Esophagus mucosa (tissue), 1 donor: ENCODE measurements at places on chromosomes 12 and 14. TPM values are rescaled to one million over a fixed set of nuclear protein-coding genes. Genes with fewer than 3 reads are reported as not detected.

DNA sequence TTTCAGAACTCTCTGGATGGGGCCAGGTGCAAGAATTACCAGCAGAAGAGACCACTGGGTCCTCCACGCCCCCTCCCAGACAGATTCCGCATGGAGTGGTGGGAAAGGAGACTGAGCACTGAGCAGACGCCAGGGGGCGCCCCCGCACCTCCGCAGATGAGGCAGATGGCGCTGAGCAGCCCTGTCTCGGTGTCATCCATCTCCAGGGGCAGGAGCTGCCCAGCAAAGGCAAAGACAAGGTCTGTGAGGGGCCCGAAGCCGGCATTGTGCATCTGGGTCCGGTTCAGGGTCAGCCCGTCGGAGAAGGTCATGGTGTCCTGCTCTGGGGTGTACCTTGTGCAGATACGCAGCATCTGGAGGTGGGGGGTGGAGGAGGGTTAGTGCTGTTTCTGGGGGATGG lies 6.3 kb upstream of the ITGB7 start:
- ATAC-seq: peak; percentile 38

- no peak for ATAC-seq
Measured at GRCh38 chr12:109711596-109712461, 1.8 kb upstream of the FAM222A start.

- no peak for ATAC-seq
Measured at GRCh38 chr12:107468182-107468581, 217.4 kb upstream of the PWP1 start.

DNA sequence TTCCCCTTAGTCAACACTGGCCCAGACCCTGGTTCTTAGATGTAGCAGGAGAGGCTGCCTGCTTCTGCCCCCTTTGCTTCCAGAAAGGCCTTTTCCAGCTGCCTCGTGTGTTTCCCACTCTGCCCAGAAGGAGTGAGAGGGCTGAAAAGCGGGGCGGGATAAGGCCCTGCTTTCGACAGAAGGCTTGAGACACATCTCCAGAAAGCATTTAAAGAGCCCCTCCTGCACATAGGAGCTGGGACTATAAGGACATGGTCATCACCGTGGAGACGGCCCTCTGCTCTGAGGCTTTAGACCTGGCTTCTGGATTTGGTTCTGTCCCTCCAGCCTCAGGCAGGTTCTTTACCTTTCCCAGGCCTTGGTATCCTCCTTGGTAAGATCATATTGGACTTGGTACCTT lies 11.9 kb downstream of the CALM1 start:
- peak; percentile 15 for ATAC-seq

Gene OTOGL
- total RNA-seq: 0.04 TPM

Gene TAS2R7
- not detected for total RNA-seq

DNA sequence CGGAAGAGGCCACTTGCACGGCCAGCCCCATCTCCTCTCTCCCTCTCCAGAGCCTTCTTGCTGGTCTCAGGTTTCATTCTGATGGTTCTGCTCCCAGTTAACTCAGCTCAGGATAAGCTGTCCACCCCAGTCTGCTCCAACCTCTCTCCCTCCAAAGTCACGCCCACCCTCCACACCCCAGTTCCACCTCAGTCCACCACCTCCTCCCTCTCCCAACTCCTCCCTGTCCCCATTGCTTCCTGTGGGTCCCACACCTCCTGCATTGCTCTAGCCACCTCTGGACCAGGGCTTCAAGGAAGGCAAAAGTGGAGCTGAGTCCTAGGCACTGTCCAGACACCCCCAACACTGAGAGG lies 13.1 kb downstream of the KRT71 start:
- no peak for ATAC-seq

DNA sequence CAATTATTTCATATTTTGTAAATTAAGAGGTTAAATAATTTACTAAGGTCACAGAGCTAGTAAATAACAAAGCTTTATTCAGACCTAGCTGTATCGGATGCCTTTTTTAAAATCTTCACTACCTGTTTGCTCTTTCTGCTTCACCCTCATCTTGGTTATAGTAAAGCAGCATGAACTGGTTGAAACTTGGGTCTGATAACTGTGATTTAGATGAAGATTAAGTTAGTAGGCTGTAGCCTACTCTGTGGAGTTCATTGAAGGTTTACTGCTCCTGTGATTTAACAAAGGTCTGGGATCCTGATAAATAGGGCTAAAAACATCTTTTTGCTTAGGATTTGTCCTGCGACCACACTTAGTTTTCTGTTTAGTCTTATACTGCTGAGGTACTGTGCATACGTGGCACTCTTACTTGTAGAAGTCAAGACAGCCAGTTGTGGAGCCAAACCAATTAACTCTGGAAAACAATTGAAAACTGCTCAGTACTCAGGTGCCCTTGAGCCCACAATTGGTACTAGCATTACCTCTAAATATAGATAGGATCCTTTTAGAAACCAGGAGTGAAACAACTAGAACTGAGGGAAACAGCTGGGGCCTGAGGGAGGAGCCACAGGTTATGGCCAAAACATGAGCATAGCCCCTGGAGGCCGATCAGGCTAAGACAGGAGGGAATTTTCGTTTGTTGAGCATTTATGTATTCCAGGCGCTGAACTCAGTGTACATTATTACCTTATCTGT lies 2.3 kb downstream of the SPATS2 start:
- ATAC-seq: no peak

Gene ASPG
- 59.2 TPM for total RNA-seq

Gene ZDHHC22
- not detected for total RNA-seq

Gene RGS6
- total RNA-seq: 0.52 TPM

Gene REP15
- total RNA-seq: 0.40 TPM

GRCh38 chr14:101499513-101499912 lies 61.8 kb upstream of the DIO3 start:
- no peak for ATAC-seq

DNA sequence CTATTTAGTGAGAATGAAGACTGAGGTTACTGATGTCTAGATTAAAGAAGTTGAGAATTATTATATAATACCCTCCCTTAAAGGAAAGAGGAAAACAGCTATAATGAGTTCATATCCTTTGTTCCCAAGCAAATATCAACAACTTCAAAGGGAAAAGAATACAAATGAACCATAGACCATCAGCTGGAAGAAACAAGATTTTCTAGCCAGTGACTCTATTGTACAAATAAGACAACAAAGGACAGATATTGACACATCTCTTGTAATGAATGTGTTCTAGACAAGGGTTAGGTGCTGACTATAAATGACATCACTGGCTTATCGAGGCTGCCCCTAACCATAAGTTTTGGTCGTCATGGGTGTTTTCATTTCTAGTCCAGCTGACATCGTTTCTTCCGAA lies 48.2 kb downstream of the SLC38A4 start:
- no peak for ATAC-seq

Gene RPL36AL
- 129 TPM for total RNA-seq

DNA sequence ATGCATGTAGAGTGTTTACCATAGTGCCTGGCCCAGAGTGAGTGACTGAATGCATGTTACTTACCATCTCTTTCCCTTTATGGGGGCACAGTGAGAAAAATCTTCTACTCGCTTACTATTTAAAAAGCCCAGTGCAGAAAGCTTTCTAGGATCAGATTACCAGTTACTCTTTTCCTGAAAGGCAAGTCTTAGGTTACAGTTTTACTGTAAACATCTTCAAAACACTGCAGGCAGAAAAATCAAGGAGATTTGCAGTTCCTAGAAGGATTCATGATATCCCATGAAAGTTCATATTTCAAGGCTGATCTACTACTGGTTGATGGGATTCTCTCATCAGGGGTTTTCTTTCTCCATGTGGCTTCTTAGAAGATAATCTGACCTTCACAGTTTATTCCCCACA lies 29.3 kb upstream of the DAAM1 start:
- no peak for ATAC-seq

- ATAC-seq: no peak
Measured at GRCh38 chr12:65368055-65368454, 89.6 kb downstream of the MSRB3 start.

Gene TRHDE
- total RNA-seq: 0.08 TPM

DNA sequence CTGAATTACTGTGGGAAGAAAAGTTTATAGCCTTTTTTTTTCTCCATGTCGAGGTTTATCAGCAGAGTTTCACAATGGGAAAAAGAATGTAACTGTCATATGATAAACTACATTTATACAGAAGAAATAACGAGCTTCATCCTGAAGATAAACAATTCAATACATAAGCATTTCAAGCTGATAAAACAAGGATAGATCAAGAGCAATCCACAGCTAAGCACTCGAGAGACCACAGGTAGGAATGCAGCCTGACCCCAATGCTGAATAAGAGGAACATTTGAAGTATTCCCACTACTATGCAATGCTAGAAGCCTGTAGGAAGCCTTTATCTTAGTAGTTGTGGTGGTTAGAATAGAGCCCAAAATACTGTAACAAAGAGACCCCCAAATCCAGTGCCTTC lies 32.6 kb upstream of the DAAM1 start:
- no peak for ATAC-seq

DNA sequence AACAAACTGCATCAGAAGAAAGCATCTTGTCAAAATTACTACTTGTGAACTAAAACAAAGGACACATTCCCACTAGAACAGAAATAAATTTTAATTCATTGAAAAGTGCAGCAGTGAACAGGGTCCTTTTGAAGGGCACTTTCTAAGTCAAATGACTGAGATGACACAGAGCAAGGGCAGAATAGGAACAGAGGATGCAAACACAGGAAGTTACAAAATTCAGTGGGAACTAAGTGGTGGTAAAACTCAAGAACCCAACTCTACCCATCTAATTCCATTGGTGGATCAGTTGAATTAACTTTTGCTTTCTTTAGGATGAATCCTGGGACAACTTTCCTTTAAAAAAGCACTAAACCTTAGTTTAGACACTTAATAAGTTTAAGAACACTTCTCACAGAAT lies 45.8 kb downstream of the GNS start:
- ATAC-seq: no peak

DNA sequence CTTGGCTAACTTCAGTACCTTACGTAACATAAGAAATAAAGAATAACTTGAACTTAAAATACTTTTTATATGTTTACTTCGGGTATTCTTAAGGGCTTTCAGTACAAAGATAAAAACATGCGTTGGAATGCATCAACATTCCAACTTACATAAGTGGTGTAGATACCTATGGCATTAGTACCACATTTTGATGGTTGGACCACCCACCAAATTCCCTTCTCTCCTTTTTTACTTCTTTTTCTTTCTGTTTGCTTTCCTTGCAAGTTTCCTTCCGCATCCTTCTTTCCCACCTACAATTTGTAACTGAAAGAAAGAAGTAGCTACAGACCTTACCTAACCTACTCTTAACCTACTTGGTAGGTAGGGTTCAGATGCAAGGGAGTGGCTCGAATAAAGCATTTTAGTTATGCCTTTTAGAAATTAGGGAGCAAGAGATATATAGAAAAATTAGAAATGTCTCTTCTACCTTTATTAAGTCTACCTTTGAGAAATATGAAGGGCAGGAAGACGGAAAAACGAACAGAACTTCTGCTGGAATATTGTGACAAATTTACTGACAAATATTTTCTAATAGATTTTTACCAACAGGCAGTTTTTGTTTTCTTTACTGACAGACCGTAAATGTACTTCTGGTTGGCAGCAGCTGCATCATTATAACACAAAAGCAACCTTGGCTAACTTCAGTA lies 2.1 kb upstream of the ARHGAP5 start:
- no peak for ATAC-seq

GRCh38 chr14:24441904-24442239 lies 704 bp downstream of the SDR39U1 start:
- ATAC-seq: peak; percentile 24

GRCh38 chr12:29698756-29699155 lies 85.0 kb downstream of the TMTC1 start:
- no peak for ATAC-seq

DNA sequence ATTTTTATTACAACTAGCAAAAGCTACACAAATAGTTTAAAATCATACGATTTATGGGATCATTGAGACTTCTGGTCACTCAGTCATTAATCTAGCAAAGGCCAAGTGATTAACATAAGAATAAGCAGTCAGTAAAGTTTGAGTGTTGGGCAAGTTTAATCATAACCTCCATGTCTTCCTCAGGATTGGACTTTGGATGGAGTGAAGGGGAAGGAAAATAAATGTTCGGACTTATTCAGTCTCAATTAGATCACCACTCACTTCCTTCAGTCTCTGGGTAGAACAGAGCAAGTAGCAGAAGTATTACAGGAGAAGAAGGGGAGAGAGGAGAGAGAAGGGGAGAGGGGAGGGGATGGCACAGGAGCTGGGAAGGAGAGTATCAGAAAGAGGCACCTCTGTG lies 31.4 kb downstream of the CPM start:
- ATAC-seq: no peak

GRCh38 chr12:76518699-76519098 lies 40.9 kb downstream of the OSBPL8 start:
- ATAC-seq: no peak

DNA sequence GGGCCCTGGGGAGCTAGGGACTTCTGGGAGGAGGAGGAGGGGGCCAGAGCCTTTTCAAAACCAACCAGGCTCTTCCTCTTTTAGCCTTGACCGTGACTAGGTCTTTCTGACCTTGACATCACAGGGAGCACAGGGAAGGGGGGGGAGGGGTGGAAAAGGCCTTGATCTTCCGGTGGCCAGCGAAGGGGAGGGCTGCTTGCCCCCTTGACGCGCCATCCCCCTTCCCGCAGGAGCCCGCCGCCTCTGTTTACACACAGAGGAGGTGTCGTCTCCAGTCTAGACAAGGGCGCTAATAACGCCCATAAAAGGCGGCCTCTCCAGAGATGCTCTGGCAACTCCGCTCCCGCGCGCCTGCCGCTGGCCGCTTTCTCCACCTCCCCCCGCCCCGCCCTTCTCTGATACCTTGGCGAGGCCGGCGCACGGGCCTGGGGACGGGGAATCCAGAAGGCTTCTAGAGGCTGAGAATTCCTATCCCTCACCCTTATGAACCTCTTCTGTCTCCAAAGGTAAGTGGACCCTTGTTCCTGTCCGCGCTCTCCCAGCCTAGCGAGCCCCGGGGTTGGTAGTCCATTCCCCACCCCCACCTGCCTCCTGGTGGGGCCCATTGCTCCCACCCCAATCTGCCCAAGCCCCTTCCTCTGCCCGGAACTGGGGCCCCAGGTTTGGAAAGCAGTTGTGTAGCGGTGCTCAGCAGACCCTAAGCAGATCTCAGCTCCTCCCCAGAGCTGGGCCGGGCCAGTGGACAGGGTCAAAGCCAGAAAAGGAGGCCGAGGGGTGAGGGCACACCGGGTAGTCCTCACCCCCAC lies 4.9 kb upstream of the HOXC12 start:
- ATAC-seq: no peak

- ATAC-seq: no peak
Measured at GRCh38 chr12:58405363-58405762, 464.0 kb downstream of the ATP23 start.

DNA sequence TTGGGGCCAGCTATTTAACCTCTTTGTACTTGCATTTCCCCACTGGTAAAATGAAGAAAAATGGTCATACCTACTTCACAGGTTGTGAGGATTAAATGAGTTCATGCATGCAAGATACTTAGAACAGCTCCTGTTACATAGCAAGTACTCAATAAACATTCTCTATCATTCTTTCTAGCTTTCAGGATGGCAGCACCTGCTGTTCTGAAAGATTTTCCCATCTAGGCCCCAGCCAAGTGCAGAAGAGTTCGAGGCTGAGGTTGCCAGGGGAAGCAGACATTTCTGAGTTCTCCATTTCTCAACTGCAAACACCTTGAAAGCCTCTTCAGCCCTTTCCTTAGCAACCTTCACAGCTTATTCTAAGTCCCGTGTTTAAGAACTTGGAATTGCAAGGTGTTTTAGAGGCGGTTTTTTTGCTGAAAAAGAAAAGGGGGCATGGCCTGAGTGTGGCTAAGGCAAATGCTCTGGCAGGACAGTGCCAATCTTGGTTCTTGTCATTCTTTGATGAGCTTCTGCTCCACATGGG lies 73.0 kb upstream of the PRMT8 start:
- no peak for ATAC-seq

Gene ATP2B1
- 13.9 TPM for total RNA-seq

GRCh38 chr12:11136075-11136474 lies 1.6 kb upstream of the TAS2R30 start:
- ATAC-seq: no peak

GRCh38 chr12:121823101-121823726 lies 19.4 kb downstream of the SETD1B start:
- ATAC-seq: peak; percentile 2
